ENCODE measurements at places on chromosomes 3 and 15.

DNA sequence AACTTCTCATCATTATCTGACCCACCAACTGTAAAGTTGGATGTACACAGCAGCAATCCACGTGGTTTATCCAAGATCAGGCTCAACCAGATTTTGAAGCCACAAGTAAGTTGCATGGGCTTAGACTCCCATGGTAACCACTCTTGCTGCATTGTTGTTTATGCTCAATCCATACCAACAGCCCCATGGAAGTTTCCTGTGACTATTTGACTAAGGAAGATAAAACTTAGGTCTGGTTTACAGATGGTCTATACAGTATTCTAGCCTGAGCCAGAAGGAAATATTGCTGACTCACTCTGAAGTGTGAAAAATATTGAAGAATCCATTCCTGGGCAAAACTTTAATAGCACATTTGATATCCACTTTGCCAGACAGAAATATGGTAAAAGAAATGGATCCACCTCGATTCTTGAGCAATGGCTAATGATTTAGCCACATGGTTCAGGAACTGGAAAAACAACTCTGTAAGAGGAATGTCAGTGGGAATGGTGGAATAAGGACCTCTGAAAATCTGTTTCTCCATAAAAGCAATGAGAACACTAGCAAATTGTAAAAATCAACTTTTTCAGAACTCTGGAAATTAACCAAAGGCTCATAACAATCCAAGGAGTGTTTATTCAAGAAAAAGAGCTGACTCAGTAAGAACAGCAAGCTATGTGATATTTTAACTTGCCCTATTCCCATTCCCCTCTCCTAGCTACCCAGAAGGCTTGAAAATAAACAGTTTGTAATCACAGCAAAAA, 162.9 kb upstream of the STT3B start:
- H3K27me3 ChIP-seq, result no peaks in the 10 kb centered on the region
- H3K4me1 ChIP-seq, result no peaks in the 10 kb centered on the region
- H3K36me3 ChIP-seq, result no peaks in the 10 kb centered on the region
- no peak overlapping the region for H3K27ac ChIP-seq

- no peak overlapping the region for H3K4me3 ChIP-seq
- no peak overlapping the region for H3K27ac ChIP-seq
- H3K4me1 ChIP-seq, result peaks cover 4% of the 10 kb centered on the region
- no peak for DNase-seq
Observed at GRCh38 chr15:89192136-89192535, 29.2 kb downstream of the RLBP1 start.

- H3K4me1 ChIP-seq, result no peaks in the 10 kb centered on the region
- no peaks in the 10 kb centered on the region for H3K27me3 ChIP-seq
- DNase-seq, result no peak
- no peaks in the 10 kb centered on the region for H3K36me3 ChIP-seq
Observed at GRCh38 chr3:72590732-72591221, 257.5 kb downstream of the SHQ1 start.

DNA sequence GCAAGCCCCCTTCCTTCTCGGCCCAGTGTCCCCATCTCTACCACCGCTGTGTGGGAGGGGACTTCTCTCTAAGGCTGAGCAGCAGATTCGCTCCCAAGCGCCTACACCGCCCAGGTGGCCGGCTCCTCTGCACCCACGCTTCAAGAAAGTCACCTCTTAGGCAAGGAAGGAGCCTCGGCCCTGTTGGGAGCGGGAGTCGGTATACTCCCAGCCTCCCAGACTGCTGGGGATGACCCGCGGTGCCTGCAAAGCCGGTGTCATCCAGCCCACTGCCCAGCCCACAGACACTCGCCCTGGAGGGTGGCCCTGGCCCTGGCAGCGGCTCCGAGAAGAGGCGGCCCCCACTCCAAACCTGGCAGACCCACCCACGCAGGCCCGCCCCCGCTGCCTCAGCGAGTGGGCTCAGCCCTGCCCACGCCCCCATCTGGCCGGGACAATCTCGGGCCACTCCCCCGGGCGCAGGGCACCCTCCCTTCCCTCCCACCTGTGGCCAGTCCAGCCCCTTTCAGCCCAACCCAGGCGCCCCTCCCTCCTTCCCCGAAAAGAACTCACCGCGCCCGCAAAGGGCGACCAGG, 396 bp downstream of the CHRNB4 start:
- H3K4me3 ChIP-seq, result peak overlapping the region; percentile 43
- H3K27ac ChIP-seq, result no peak overlapping the region
- no peaks in the 10 kb centered on the region for H3K36me3 ChIP-seq
- peak; percentile 36 for DNase-seq
- H3K27me3 ChIP-seq, result peaks cover 5% of the 10 kb centered on the region

GRCh38 chr15:68196445-68197169, 8.5 kb downstream of the CALML4 start:
- peaks cover 11% of the 10 kb centered on the region for H3K36me3 ChIP-seq
- DNase-seq, result no peak
- peaks cover 10% of the 10 kb centered on the region for H3K4me1 ChIP-seq
- no peak overlapping the region for H3K4me3 ChIP-seq

GRCh38 chr3:109112946-109113760, 4.8 kb downstream of the MORC1 start:
- peak overlapping the region; percentile 20 for H3K27ac ChIP-seq
- DNase-seq, result no peak
- H3K4me3 ChIP-seq, result no peak overlapping the region

DNA sequence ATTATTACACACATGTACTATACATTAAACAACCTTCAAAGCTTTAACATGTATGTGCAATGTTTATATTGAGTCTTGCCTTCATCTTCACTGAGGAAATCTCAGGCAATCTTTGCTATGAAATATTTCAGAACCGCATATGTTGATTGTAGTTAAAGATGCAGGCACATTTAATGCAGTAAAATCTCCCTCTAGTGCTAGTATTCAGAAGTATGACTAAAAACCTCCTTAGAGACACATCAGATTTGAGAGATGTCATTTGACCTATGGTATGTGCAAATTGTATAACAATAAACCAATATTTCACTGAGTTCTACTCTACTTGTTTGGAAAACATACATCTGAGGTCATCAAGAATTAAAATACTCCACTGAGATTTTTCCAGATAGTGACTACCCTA, 123.8 kb upstream of the C15orf61 start:
- H3K27ac ChIP-seq, result no peak overlapping the region
- H3K4me1 ChIP-seq, result no peaks in the 10 kb centered on the region
- H3K36me3 ChIP-seq, result no peaks in the 10 kb centered on the region
- H3K4me3 ChIP-seq, result no peak overlapping the region
- H3K27me3 ChIP-seq, result no peaks in the 10 kb centered on the region
- no peak for DNase-seq

DNA sequence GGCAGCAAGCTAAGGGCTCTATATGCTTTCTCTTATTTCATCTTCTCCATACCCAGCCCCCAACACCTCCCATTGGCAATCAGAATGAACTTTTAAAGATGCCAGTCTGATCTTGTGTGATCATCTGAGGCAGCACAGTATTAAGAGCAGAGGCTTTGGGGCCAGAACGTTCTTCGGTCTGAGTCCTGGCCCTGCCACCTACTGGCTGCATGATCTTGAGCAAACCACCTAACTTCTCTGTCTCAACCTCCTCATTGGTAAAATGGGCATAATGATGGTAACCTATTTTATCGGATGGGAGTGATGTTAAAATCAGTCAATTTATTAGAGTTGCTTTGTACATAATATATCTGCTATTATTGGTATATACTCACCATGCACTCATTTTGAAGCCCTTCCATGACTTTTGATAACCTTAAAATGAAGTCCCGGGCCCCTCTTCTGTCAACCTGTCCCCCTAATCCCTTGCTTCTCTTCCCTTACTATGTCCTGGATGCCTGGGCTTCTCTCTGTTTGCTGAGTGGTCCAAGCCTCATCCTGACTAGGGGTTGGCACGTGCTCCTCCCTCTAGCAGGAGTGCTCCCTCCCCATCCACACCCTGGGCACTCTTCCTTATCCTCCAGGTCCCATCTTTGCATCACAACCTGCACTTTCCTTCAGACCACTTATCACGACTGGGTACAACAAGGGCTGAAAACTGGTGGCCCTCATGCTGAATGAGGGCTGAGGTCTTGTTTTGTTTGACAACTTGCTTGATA, 6.3 kb downstream of the EFCAB12 start:
- no peak overlapping the region for H3K27ac ChIP-seq
- no peak overlapping the region for H3K4me3 ChIP-seq
- no peak for DNase-seq
- no peaks in the 10 kb centered on the region for H3K36me3 ChIP-seq
- H3K4me1 ChIP-seq, result no peaks in the 10 kb centered on the region
